ENCODE measurements at places on chromosomes 5 and 9. TPM values are rescaled to one million over a fixed set of nuclear protein-coding genes. Genes with fewer than 3 reads are reported as not detected.
A peak's percentile ranks its signal among the peaks of the same experiment; 100 is the strongest.

Gene FANCC
- total RNA-seq, result 24.6 TPM

DNA sequence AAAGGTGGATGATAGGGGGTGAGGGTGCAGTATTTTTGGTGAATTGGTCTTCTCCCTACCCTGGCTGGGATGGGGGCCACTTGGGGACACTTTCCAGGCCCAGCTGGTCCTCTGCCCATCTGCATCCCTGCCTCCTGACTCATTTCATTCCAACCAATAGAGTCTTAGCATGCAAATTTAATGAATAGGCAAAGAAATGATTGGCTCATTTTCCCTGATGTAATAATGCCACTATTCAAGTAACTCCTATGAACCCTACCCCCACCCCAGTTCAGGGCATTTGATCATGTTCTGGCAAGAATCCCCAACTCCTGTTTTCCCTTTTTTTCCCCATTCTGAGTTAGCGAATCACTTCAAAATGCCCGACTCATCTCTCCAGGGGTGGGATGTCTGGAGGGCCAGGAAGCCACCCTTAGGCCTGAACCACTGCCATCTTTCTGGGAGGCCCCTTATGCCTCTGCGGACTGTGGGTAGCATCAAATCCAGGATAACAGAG, 56.7 kb downstream of the PCDH1 start:
- DNase-seq, result peak; percentile 87

- DNase-seq, result no peak
These were observed 19.8 kb upstream of the MRNIP start for GRCh38 chr5:179878222-179879002.

DNA sequence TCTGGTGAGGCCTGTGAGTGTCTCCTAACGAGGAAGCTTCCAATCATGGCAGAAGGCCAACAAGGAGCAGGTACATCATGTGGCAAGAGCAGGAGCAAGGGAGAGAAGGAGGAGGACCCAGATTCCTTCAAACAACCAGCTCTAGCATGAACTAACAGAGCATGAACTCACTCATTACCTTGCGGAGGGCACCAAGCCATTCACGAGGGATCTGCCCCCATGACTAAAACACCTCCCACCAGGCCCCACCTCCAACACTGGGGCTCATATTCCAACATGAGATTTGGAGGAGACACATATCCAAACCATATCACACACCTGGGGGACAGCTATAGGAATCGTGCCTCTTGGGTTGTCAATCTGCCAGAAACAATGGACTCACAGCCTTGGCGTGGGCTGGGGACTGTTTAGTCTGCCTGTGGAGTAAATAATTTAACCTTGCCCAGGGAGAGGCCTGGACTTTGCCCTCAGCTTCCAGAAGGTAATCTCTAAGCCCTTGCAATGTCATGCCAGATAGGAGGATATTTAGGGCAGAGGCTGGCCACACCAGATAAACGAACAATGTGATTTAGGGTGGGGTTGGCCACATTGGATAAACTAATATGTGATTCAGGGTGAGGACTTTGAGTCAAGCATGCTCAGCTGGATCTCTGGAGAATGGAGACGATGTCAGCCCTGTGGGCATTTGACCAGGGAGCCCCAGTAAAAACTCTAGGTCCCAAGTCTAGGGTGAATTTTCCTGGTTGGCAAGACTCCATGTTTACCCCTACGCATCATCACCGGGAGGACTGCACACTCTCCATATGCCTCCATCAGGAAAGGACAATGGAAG, 13.6 kb upstream of the VDAC1 start:
- DNase-seq, result peak; percentile 97

GRCh38 chr9:114214686-114215414, 59.5 kb downstream of the COL27A1 start:
- no peak for DNase-seq

DNA sequence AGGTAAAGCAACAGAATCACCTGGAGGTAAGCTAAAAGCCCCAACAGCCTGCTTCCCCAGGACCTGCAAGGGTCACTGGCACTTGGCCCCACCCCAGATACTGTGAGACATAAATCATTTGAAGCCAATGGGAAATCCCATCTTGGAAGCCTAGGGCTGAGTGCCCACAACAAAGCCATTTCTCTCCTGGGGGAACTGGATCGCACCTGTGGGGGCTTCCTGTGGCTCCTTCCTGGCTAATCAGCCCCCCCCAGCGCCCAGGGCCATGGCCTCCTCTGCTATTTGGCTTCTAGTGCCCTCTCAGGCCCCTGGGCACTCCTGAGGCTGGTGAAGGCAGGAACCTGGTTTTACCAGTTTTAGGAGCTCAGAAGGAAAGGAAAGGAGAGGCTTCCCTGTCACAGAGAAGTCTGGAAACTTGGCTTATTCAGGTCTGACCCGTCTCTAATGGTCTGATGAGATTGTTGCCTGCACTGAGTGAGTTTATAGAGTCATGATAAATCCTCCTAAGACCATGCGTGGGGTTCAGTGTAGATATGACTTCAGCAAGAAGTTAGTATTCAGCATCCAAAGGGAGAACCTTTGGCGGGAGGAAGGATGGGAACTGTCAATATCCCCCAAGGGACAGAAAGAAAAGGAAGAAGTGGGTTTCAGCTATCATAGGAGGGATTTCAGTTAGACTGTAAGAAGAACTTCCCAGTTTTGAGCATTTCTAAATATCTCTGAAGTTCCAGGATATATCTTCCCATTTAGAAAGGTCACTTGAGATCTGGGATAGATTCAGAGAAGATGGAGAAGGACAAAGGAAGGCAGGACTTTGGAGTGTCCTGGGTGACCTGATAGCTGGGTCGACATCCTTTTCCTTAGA, 1.2 kb downstream of the KCNMB1 start:
- DNase-seq, result no peak

GRCh38 chr9:89619424-89620138, 14.8 kb downstream of the GADD45G start:
- no peak for DNase-seq
